ENCODE measurements at places on chromosomes 4 and X.

DNA sequence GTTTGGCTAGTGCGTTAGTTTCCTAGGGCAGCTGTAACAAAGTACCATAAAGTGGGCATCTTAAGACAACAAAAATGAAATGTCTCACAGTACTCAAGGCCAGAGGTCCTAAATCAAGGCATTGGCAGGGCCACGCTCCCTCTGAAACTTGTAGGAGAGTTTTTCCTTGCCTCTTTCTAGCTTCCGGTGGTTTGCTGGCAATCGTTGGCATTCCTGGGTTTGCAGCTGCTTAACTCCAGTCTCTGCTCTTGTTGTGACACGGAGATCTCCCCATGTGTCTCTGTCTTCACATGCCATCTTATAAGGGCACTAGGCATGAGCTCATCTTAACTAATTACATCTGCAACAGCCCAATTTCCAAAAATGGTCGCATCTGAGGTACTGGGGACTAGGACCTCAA, 362.0 kb upstream of the BOD1L1 start:
- no peak for DNase-seq

GRCh38 chrX:1242891-1243402, 25.7 kb upstream of the CSF2RA start:
- DNase-seq: no peak

DNA sequence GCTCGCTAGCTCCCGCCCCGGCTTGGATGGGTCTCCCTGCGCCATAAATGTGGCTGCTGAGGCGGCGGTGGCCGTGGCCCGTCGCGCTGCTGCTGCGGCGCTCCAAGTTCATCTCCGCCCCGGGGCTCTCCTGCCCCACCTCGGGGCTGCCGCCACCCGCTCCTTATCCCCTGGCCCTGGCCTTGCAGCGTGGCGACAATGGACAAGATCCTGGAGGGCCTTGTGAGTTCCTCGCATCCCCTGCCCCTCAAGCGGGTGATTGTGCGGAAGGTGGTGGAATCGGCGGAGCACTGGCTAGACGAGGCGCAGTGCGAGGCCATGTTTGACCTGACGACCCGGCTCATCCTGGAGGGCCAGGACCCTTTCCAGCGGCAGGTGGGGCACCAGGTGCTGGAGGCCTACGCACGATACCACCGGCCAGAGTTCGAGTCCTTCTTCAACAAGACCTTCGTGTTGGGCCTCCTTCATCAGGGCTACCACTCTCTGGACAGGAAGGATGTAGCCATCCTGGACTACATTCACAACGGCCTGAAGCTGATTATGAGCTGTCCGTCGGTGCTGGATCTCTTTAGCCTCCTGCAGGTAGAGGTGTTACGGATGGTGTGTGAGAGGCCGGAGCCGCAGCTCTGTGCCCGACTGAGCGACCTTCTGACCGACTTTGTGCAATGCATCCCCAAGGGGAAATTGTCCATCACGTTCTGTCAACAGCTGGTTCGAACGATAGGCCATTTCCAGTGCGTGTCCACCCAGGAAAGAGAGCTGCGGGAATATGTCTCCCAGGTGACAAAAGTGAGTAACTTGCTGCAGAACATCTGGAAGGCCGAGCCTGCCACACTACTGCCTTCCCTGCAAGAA, 763 bp downstream of the USP38 start:
- no peak for DNase-seq

DNA sequence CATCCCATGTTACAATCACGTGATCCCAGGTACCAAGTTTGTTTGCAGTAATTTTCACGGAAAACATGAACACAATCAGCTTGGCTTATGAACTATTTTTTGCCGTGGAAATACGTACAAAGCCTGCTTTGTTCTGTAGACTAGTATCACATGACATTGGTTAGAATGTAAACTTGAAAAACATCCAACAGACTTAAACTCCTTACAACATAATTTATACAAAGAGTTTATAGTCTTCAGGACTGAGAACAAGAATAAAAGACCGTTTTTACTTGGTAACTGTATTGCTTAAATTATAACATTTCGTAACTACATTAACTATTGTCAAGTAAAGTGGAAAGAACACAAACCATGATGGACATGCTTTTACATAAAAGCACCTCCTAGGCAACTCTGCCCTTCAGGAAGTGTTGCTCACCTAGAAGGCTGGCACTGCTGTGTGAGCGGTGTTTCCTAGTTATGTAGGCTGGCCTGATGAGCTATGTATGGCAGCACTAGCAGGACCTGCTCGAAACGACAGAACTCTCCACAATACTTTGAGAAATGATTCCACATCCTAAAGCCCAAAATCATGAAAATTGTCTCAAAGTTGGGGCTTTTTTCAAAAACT, 41.8 kb upstream of the WDR1 start:
- no peak for DNase-seq

DNA sequence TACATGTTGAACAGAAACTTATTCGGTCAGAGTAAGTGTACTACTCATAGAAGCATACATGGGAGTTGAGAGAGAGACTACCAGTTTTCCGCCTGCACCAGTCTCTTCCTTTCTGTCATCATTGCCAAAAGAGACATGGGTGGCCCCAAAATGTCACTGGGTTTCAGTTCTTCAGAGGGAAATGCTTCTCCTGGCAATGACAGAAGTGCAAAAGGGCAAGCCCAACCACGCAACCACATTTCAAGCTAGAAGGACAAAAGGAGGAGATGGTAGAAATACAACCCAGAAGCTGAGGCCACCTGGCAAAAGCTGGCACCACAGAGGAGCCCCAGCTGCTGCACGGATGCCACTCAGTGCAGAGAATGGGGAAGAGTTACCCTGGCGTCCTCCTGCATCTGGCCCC, 320.1 kb downstream of the BCOR start:
- peak; percentile 31 for DNase-seq

DNA sequence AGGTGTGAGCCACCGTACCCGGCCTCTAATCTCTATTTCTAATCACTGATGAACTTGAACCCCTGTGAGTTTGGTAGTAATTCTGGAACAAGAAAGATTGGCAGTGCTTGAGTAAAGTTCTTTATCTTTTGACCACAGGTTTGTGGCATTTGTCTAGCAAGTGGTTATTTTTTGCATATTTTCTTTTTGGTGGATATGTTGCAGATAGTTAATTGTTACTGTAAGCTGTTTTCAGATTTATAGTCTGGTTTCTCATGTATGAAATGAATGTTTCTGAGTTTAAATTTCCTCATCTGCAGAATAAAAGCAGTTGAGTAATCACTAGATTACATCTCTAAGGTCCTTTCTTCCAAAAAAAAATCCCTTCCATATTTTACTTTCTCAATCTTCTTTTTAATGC, 105.2 kb downstream of the GASK1B start:
- no peak for DNase-seq

DNA sequence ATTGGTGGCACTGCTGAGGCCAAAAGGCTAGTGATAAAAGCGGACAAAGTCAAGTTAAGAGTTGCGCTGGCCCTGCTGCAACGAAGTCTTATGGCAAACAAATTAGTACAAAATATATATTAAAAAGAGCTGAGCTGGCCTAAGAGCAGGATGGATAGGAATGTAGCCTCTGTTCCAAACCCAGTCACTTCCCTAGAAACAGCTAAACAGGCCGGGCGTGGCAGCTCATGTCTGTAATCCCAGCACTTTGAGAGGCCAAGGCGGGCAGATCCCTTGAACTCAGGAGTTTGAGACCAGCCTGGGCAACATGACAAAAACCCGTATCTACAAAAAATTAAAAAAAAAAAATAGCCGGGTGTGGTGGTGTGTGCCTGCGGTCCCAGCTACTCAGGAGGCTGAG, 32.4 kb upstream of the UGDH start:
- no peak for DNase-seq

- DNase-seq: no peak
Measured at GRCh38 chr4:18815779-18816173, 794.2 kb upstream of the LCORL start.

DNA sequence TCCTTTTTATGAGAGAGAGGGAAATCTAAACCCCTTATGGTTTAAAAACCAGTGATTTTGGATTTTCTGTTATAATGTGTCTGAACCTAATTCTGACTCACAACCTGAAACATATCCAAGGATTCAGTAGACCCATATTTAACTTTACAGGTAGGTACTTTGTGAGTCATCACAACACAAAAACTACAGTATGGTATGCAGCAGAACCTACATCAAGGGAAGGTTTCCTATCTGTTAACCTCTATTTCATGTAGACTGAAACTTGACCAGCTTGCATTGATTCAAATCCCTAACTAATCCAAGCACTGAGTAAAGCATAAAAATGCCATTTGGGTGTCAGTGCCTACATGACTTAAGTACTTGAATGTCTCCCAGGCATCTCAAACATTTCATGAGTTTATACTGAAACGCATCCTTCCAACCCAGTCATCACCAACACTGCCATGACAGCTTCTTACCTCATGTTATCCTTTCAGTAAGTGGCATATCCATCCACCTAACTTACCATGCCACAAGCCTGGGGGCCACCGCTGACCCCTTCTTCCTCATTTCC, 4.3 kb upstream of the ARHGAP10 start:
- no peak for DNase-seq

- DNase-seq: no peak
Measured at GRCh38 chr4:182434720-182435119, 191.5 kb downstream of the TENM3 start.

- DNase-seq: no peak
Measured at GRCh38 chr4:56512166-56512565, 6.6 kb downstream of the ARL9 start.

- no peak for DNase-seq
Measured at GRCh38 chr4:84362896-84363655, 136.0 kb downstream of the NKX6-1 start.

- no peak for DNase-seq
Measured at GRCh38 chr4:47145630-47146029, 114.3 kb downstream of the GABRB1 start.

DNA sequence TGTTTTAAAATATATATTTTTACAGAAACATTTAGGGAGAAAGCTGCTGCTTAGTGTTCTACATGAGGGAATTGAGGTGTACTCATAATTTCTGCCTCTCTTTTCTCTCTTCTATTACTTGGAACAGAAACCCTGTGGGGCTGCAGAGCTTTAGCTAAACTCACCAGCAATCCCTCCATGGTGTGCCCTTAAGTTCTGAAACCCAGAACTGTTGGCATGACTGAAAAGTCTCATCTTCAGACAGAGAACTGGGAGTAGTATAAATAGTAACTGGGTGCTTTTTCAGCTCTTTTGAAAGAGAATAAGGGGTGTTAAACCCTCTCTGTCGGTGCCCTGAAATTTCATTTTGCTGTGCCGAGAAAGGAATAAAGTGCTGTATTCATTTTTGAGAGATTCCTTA, 294.9 kb upstream of the BOD1L1 start:
- no peak for DNase-seq
